Bronchus fibroblast of lung (primary cell): ENCODE measurements at places on chromosomes 13 and 19. TPM values are rescaled to one million over a fixed set of nuclear protein-coding genes. Genes with fewer than 3 reads are reported as not detected.

The MCF2L gene
- 0.34 TPM in 1 of 2 replicates, not detected in the other for total RNA-seq

The HPN gene
- not detected in 2 replicates for total RNA-seq

The LSM4 gene
- total RNA-seq: 416 and 427 TPM in 2 replicates

The GSX1 gene
- not detected in 2 replicates for total RNA-seq

The KIR2DL4 gene
- total RNA-seq: not detected in 2 replicates

The CLDN10 gene
- total RNA-seq: not detected in 2 replicates

The YJU2 gene
- total RNA-seq: 24.8 and 26.1 TPM in 2 replicates

The CGB1 gene
- total RNA-seq: 2.9 TPM in 1 of 2 replicates, not detected in the other

The ATF5 gene
- total RNA-seq: 17.0 and 18.6 TPM in 2 replicates

The ZGLP1 gene
- 0.59 and 0.67 TPM in 2 replicates for total RNA-seq

The ZNF681 gene
- total RNA-seq: 1.3 and 1.5 TPM in 2 replicates

The CGB5 gene
- total RNA-seq: not detected in 2 replicates

The TMC4 gene
- 0.17 and 0.45 TPM in 2 replicates for total RNA-seq

The ATP8B3 gene
- 4.6 and 5.5 TPM in 2 replicates for total RNA-seq

The KDELR1 gene
- total RNA-seq: 128 and 129 TPM in 2 replicates

The LYPD3 gene
- total RNA-seq: 0.50 and 0.59 TPM in 2 replicates
